ENCODE measurements at places on chromosomes 12 and 14.

GRCh38 chr12:25585021-25585523, 32.0 kb upstream of the LMNTD1 start:
- no peak for DNase-seq

DNA sequence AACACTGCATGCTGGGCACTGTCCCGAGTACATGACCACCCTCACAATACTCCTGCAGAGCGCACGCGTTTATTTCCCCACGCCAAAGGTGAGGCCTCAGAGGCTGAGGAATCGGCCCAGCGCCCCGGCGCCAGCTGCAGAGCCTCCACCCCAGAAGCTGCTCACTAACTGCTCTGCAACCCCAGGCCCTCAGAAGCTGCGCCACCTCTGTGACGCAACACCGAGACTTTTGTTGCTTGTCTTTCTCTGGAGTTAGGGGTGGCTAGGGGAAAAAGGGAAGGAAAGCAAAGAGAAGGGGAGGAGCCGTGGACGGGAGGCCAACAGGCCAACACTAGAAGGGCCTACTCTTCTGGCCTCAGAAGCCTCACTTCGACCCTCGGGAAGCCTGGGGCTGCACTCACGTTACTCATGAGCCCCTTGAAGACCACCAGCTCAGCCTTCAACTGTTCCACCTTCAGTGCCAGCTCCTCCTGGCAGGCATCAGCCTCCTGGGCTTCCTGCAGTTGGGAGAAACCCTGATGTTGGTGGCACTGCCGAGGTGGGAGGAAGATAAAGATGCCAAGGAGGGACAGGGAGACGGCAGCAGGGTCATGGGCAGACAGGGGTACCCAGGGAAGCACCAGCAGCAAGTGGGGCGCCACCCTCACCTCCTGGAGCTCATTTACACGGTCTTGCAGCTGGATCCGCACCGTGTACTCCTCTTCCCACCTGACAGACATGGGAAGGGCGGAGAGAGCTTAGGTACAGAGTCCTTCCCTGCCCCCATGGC, 5.4 kb downstream of the IFFO1 start:
- no peak for DNase-seq

DNA sequence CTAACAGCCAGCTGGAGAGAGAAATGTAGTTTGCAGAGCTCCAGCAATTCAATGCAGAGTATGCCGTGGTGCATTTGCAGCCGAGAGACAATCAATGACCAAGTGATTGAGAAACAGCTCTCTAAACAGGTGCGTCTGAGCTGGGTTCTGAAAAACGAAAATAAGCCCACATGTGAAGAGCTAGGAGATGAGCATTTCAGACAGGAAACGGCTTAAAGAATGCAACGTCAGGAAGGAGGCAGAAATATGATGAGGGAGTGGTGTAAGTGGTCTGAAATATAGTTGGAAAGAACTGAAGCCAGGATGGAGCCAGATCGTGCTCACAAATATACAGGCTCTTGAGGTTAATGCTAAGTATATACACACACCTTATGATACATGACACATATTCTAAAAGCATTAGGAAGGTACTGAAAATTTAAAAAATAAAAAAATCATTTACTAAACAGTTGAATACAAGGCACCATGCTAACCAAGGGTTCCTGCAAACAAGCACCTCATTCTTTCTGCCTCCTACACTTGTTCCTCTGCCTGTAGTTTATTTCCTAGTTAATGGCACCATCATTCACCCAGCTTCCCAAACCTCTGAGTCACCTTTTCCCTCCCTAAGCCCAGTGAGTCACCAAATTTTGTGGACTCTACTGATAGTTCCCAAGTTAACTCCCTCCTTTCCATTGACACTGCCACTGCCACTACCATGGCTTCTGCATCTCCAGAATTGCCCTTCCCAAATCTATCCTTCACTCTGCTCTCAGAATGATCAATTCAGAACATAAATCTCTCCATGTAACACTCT, 2.3 kb upstream of the GARIN2 start:
- no peak for DNase-seq

GRCh38 chr12:128729628-128730121, 94.1 kb downstream of the SLC15A4 start:
- no peak for DNase-seq

GRCh38 chr12:76047060-76047459, 15.5 kb upstream of the PHLDA1 start:
- no peak for DNase-seq

DNA sequence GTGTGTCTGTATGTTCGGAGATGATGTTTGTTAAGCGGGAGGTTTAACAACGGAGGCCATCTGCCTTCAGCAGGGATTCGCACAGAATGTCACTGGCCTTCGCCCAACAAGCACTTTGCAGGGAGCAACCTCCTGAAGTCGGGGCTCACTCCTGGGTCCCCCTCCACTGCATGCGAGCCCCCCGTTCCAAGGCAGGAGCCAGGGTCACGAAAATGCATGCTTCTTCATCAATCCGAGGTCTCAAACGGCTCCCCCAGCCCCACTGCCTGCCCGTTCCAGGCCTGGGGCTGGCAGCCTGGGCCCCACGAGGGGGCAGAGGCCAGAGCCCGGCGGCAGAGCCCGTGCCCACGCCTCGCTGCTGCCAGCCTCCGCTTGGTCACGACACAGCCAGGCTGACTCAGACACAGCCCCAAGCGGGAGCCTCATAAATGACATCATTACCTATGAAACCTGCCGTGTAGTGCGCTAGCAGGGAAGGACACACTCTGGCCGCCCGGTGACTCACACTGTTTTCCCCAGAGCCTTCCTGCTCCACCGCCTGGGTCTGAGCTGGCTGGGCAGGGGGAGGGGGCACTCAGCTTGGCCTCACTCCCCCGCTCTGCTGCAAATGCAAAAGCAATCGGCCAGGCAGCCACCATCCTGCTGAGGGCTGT, 169.5 kb upstream of the RTL1 start:
- DNase-seq: peak; percentile 59

DNA sequence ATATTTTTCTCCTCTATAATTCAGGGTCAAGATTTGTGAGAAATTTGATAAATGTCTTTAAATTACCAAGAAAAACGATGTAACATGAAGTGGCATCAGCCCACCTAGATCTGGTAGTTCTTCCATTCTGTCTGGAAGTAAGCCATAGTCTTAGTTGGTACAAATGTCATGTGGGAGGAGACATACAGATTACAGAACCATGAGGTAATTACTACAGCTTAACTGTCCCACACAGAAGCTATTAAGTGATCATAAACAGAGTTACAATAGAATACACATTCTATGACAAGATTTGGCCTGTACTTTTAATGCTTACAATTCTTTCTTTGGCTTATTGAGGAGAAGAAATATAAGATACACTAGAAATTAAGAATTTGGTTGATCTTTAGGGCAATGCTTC, 13.7 kb upstream of the SIX1 start:
- DNase-seq: no peak

GRCh38 chr12:18859400-18859799, 121.5 kb downstream of the CAPZA3 start:
- DNase-seq: no peak

- DNase-seq: no peak
Measured at GRCh38 chr12:67161322-67161918, 107.7 kb upstream of the CAND1 start.

- no peak for DNase-seq
Measured at GRCh38 chr12:3453990-3454680, 36.9 kb upstream of the PRMT8 start.

- DNase-seq: no peak
Measured at GRCh38 chr12:55744340-55745030, 1.6 kb downstream of the GDF11 start.

GRCh38 chr14:89425931-89426330, 8.9 kb upstream of the FOXN3 start:
- no peak for DNase-seq

DNA sequence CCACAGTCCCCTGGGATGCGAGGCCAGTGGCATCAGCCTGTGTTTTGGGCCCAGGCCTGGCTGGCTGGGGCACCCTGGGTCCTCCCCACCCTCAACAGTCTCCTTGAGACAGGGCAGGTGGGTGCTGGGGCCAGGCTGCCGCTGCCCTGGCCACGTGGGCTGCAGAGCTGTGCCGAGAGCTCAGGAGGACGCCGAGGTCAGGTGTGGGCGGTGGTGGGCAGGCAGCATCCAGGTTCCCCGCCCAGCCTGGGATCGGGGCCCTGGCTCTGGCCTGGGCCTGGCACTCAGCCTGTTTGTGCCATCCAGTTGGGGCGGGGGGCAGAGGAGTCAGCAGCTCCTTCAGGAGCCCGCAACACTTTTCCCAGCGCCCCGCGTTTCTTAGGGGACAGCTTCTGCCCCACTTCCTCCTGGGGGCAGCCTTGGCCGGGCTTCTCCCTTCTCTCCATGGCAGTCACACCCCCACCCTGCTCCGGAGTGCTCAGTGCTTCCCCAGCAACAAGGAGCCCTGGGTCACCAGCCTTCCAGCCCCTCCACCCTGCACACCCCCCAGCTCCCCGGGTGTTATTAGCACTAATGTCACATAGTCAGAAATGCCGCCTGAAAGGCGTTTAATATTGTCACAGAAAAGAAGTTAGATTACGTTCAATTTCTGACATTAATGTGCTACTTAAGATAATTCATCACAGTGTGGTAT, 30.8 kb downstream of the KIF26A start:
- DNase-seq: no peak

DNA sequence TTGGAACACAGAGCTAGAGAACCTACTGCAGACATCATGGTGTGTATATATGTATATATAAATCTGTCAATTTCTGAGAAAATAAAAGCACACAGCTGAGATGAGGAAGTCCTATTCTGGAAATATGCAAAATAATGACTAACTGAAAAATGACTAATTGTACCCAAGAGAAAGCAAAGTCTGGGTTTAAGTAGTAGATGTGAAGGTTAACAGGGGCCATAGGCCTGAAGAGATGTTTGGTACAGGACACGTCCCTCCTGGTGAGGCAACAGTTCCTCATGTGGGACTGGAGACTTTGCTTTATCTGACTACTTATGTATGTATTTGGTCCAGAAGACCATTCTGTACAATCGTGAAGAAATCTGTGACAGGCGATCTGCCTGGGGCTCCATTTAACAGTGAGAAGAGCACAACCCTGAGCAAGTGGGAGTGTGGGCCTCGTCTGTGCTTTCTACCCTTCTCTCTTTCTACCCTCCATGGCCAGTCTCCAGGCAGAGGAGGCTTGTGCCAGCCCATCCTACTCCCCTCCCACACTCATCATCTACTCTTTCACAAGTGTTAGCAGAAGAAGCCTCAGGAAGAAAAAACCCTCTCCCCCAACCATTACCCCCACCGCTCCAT, 67.5 kb downstream of the SLC41A2 start:
- DNase-seq: no peak

GRCh38 chr12:7934889-7935492, 996 bp downstream of the SLC2A3 start:
- no peak for DNase-seq

DNA sequence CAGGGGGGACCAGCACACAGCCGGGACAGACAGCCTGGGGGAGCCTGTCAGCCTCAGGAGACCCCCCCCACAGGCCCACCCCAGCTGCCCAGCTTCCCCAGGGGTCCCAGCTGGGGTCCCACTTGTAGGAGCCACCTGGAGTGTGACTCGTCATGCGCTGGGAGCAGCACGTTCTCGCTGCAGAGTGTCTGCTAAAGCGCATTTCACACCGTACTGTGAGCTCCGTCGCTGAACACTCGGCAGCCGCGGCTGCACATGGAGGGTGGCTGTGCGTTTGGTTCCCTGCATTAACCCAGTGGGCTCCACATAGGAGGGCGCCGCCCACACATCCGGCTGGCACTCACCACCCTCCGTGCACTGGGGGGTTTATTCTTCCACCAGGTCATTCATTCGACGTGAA, 56.7 kb downstream of the FBRSL1 start:
- DNase-seq: no peak

- peak; percentile 48 for DNase-seq
Measured at GRCh38 chr12:46390304-46390703, 17.7 kb upstream of the SLC38A2 start.

DNA sequence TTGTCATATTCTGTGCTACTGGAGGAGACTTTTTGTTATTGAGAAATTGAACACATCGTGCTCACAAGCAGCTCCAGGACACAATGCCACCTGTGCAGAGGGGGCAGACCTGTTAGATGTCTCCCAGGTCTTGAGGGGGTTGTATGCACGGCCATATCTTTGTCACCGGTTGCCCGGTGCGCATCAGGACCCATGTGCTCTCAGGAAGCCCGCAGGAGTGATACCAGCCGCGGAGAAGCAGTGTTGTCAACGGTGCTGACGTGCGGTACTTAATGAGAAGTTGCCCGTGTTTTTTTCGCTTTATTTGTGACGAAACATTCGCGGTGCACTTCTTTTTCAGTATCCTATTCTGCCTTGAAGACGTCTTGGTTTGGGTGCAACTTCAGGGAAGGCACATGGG, 128.2 kb upstream of the RTL1 start:
- DNase-seq: no peak

DNA sequence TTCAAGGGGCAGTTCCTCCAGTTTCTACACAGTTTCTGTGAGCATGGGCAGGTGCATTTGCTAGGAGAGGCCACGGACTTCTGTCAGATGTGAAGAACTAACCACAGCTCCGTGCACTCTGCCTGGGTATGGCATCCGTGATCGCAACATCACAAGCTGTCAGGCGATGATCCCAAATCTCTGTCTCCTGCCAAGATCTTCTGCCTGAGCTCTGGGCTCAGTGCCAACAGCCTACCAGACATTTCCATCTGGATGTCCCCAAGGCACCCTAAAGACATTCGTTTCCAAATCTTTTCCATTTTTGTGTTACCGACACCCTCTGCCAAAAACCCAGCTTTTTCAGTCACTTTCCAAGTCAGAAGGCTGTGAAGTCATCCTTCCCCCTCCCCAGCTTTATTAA, 292.1 kb downstream of the GLT1D1 start:
- DNase-seq: no peak

DNA sequence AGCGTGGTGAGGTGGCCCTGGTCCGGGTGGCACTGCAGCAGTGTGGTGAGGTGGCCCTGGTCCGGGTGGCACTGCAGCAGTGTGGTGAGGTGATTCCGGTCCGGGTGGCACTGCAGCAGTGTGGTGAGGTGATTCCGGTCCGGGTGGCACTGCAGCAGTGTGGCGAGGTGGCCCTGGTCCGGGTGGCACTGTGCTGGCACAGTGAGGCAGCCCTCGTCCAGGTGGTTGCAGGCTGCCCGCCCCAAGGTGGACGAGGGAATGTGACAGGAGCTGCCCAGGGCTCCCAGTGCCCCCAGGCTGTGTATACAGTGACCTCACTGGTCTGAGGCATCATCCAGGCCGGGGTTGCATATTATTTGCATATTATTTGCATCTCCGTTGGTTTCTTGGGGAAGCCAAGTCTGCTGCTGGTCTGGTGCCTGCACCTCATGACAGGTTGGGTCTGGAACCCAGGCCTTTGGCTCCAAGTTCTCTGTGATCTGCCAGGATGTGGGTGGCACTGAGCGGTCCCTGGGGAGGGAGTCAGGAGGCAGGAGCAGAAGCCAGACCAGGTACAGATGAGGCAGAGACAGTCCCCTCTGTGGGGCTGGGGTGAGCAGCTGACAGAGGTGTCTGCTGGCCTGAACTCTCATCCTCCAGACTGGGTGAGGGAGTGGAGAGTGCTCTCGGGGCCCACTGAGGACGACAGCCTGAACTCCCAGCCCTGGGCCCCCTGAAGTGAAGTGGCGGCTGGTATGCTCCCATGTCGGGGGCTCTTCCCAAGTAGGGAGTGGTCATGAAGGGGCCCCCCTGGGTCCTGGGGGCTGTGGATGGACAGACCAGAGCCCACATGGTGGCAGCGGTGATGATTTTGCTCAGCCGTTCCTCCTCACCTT, 79.3 kb downstream of the KIF26A start:
- DNase-seq: no peak

All from DMS79 treated with DMSO at 0.1 percent for 48 hours (cell line).